Epithelial cell of esophagus (primary cell): ENCODE measurements at places on chromosomes 6 and 20.

DNA sequence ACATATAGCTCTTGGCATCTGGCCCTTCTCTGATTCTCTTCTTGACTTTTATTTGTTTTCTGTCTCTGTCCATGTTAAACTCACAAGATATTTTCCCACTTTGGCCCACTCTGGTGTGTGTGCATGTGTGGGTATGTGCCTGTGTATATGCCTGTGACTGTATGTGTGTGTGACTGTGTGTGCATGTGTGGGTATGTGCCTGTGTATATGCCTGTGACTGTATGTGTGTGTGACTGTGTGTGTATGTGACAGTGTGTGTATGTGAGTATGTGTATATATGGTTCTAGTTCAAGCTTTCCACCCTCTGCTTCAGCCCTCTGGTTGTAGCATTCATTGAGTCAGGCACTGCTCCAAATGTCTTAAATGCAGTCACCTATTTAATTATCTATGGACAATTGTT, 88.6 kb upstream of the GGTLC1 start:
- DNase-seq, result no peak

GRCh38 chr20:33415948-33416347, 14.6 kb upstream of the CDK5RAP1 start:
- peak; percentile 24 for DNase-seq

DNA sequence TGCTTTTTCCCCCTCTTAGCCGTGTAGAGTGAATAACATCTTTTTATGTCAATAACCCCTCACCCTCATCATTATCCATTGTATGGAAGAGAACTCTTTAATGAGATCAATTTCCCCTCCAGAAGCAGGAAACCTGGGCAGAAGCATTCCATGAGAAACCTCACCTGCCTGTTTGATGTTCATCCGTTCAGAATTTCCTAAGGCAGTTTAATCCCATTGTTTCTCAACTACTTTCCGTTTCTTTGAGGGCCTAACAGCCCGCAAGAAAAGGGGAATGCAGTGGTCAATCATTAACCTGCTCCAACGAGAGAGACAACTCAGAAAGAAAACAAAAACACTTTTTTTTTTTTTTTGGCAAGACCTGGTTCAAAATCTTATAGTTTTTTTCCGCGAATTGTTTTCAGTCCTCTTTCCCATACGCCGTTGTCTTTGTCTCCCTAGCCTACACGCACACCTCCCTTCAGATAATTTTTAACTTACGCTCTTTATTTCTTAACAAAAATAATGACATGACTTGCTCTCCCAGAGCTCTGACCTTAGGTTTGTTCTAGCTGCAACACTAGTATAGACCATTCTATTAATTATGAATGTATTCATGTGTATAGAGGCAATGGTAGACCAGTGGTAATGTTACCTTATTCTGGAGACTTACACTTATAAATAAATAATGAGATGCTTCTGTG, 25.6 kb upstream of the ID4 start:
- DNase-seq, result no peak

DNA sequence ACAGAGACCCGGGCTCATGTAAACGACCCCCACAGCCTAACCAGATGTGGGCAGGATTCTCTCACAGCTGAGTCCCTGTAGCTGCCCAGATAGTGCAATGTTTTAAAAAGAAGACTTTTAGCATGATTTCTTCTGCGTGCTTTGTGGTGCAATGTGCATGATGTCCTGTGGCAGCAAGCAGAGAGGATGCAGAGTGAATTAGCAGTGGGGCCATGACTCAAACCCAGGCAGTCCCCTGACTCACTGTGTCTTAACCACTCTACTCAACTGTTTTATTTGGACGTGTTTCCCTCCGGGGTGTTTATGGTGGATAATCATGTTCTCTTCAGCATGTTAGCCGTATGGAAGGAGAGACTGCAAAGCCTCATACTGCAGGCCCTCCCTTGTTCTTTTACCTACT, 247.9 kb downstream of the SLC24A3 start:
- DNase-seq, result no peak

DNA sequence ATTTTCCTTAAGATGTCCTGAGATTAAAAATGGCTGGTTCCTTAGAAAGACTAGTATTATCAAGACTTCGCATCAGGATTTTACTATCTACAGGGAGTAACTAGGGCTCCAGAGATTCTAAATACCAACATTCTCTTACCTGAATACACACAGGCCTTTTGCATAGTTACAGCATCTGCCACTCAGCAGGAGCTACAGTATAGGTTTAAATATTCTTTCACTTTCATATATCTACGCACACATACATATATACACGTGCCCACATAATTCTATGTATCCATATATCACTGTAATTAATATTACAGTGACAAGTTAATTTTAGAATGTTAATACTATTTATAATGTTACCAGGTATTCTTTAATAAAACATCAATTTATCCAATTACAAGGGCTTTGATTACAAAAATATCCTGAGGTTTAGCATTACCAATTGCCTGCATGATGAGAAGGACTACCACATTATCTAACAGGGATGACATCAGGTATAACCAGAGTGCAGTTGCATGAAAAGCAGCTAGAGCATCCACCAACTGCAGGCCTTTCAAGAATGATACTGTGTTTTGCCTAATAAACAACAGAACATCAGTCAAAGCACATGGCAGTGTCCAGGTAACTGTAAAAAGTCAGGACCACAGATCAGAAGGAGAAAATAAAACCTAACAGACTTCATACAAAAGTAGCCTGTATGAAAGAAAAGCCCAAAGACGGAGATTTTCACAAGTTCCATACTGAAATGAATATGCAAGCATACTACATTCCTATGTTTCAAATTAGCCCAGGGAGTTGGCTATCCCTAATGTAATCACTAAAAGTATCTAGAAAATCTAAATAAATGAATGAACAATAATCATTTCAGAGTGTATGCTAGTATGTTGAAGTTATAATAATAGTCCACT, 268.7 kb downstream of the PTPRK start:
- no peak for DNase-seq

- no peak for DNase-seq
Measured at GRCh38 chr20:9180481-9181257, 111.8 kb downstream of the PLCB4 start.

DNA sequence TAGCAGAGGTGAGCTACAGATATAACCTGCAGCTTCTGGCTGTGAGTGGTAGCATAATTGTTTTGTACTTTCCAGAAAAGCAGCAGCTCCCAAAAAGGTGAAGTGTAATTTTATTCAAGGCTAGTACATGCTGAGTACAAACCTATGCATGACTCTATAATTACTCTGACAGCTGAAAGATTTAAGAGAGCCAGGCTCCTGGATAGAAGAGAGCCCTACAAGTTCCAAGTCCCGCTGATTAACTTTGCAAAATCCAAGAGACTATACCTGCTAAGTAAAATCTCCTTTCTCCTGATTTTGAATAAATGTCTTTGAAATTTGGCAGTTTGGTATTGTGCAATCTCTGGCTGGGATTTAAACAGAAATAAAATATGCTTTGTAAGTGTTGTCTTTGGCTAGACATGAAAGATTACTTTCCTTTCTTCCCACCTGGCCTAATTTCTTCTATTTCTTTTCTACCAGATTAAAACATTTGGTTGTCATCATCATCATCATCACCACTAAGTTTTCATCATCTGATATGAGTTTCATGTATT, 79.5 kb downstream of the CTNNBL1 start:
- no peak for DNase-seq

DNA sequence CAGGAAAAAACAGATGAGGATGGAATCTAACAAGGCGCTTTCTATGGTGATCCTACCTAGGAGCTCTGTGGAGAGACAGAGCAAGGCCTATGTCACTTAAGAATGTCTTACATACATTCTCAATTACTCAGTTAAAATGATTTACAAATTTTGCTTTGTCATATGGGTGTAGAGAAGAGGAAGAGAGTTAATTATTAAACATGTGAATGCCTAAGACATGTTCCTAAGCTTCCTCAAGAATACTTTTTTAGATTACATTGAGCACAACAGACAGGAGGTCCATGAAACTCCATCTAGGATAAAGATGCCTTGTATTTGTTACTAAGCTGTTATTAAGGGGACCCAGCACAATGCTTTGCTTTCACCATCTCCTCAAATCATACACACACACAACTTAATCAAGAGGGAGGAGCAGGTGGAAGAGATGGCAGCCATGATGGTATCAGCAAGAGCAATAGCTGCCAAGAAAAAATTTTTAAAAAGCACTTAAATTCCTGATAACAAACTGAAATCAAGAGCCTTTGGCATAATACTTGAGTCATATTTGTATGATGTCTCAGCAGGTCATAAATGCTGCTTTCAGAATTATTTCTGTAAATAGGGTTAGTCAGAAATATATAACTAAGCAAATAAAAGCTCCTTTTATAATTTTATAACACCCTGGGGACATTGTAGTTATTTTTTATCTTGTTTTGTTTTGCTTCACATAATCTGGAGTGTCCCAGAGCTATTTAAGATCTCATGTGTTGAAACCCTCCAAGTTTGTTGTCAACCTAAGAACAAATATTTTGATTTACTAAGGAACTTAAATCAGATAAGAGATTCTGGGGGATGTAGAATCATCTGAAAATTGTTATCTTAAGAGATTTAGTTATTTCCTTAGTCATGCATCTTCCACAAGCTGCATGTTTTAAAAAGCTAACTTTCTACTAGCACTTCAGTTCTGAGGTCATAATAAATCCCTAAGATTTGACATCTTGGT, 70.0 kb upstream of the CD2AP start:
- DNase-seq, result no peak

DNA sequence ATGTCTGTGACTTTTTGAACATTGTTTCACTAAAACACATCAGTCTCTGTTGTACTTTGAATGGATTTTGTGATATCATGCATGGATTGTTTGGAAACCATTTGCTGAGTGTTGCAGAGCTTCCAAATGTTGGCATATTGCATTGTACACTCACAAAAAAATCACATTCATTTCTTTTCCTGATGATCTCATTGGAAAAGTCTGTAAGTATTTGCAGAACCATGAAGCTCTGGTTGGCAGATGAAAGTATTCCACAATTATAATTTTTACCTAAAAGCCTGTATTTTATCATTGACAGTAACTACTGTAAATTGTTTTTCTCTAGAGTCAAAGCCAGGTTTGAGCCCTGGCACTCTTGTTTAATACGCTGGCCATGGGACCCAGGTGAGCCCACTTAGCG, 42.1 kb downstream of the VAPB start:
- DNase-seq, result no peak

- no peak for DNase-seq
Measured at GRCh38 chr6:110859335-110859792, 15.2 kb upstream of the AMD1 start.
